Activated CD4-positive, CD25-positive, alpha-beta regulatory T cell treated with anti-CD3 and anti-CD28 coated beads, Interleukin-2, amount 50 U/mL, for 72 hours (primary cell): ENCODE measurements at places on chromosomes 3 and 15.

DNA sequence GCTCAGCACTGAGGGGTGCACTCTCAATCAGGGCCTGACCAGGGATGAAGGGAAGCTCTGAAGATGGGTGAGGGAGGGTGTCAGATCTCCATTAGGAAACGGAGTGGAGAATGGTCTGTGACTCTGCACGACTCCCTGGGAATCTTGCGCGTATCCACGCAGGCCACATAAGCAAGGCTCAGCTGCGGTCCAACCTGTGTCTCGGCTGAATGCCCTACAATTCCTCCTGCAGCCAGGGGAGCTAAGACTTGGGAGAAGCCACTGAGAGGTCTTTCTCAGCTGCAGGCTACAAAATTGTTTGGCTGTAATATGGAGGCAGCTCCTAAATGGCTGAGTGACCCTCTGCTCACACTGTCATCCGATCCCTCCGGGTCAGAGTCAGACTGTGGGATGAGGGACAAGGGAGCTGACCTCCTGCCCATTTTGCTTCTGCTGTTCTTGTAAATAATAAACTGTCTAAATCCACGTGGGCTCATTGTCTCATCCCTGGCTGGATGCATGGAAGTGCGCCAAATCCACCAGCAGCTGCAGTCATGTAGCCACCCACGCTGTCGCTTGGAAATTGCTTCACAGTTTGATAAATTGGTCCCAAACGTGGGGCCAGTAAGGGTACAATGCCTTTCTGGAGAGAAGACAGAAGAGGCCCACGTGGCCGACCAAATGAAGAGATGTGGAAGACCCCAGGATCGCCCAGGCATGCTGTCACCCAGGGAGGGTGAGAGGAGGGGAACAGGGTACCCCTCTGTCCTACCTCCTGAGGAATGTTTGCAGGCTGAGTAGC is 30.5 kb downstream of the ALS2CL start:
- DNase-seq, result no peak

- no peak for DNase-seq
Observed at GRCh38 chr3:62065985-62066693, 307.2 kb downstream of the FEZF2 start.

DNA sequence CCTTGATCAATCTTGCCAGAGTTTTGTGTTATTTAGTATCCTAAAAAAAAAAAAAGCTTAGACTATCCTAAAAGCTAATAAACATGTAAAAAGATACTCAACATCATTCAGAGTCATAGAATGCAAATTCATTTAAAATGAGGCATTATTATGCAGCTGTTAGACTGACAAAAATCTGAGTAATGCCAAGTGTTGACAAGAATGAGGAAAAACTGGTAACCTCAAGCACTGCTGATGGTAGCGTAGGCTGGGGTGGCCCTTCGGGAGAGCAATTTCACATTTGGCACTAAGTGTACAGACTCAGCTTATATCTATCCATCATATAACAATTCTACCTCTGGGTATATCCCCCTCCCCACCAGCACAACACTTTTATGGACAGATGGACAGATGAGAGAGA is 280.4 kb downstream of the RAP2B start:
- DNase-seq, result no peak

DNA sequence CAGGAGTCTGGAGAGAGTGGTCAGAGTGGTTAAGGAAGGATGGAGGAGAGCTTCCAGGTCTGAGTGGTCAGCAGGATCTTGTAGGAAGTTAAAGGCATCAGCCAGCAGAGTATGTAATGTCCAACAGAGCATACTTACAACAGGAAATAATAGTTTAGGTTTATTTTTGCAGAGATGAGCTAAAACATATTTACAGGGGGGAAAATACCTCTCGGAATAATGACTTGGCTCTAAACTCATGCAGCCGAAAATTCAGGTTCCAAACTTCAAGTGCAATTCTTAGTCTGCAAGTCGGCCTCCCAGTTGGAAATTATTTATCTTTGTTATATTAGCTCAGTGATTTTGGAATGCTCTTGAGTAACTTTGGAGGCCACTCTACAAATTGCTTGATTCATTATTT is 385.0 kb upstream of the C2CD4B start:
- no peak for DNase-seq

DNA sequence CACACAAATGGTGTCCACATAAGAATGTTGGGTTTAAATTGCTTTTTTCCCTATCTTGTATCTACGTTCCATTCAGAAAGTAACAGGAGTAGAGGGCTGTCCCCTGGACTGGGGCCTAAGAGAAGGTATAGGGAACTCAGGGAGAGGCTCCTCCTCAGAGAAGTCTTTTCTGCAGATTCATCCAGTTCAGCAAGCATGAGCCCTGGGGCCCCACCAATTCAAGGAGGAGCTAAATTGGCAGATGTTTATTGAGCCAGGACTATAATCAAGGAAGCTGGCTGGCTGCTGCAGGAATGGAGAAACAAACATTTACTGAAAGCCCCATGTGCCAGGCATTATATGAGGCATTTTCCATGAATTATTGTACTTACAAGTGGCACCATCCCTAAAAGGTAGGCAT is 22.1 kb upstream of the LARS2 start:
- DNase-seq, result no peak

- DNase-seq, result peak; percentile 22
Observed at GRCh38 chr15:88645171-88646087, 6.6 kb downstream of the ISG20 start.

GRCh38 chr3:176663387-176663786 is 533.9 kb downstream of the TBL1XR1 start:
- no peak for DNase-seq

- DNase-seq, result no peak
Observed at GRCh38 chr3:133561679-133562078, 11.8 kb upstream of the CDV3 start.

DNA sequence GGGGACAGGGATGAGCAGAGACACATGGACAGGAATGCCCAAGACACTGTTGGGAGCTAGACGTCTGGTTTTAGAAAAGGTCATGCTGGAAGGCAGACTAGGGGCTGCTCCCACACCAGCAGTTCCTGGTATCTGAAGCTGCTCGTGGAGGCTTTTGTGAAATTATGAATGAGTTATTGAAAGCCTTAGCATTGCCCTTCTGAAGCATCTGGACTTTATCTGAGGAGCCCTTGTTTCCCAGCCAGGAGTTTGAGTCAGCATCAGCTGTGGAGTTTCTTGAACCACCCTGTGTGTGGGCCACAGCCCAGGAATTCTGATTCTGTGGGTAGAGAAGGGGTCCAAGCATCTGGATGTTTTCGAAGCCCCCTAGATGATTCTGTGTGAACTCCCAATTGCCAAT is 258.7 kb downstream of the SLCO3A1 start:
- no peak for DNase-seq

DNA sequence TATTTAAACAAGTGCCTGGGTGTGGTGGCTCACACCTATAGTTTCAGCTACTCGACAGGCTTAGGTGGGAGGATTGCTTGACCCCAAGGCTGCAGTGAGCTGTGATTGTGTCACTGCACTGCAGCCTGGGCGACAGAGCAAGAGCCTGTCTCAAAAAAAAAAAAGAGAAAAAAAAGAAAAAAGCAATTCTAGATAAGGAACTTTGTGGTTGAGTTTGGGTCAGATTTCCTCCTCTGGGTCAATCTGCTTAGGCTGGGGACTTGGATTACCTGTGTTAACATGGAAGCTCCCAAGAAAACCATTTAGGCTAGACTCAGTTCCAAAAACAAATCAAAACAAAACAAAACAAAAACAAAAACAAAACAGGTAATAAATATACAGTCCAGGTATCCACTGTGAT is 50.0 kb downstream of the ITPR1 start:
- DNase-seq, result no peak

DNA sequence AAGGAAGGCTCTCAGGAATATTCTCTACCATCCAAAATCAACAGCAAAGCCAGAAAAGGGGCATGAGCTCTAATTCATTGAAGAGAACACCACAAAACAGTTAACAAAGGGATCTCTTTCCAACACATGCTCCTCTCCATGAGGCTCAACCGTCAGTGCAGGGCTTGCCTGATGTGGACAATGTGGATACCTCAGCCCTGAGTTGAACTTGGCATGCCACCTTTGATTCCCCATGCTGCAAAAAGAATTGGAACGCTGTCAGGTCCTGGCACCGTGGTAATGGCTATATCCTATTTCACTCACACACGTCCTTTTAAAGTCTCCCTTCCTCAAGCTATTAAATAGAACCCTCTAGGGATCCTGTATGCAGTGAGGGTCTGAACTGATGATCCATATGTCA is 30.7 kb upstream of the IP6K2 start:
- DNase-seq, result no peak

- no peak for DNase-seq
Observed at GRCh38 chr15:62940755-62941361, 101.7 kb upstream of the TPM1 start.

DNA sequence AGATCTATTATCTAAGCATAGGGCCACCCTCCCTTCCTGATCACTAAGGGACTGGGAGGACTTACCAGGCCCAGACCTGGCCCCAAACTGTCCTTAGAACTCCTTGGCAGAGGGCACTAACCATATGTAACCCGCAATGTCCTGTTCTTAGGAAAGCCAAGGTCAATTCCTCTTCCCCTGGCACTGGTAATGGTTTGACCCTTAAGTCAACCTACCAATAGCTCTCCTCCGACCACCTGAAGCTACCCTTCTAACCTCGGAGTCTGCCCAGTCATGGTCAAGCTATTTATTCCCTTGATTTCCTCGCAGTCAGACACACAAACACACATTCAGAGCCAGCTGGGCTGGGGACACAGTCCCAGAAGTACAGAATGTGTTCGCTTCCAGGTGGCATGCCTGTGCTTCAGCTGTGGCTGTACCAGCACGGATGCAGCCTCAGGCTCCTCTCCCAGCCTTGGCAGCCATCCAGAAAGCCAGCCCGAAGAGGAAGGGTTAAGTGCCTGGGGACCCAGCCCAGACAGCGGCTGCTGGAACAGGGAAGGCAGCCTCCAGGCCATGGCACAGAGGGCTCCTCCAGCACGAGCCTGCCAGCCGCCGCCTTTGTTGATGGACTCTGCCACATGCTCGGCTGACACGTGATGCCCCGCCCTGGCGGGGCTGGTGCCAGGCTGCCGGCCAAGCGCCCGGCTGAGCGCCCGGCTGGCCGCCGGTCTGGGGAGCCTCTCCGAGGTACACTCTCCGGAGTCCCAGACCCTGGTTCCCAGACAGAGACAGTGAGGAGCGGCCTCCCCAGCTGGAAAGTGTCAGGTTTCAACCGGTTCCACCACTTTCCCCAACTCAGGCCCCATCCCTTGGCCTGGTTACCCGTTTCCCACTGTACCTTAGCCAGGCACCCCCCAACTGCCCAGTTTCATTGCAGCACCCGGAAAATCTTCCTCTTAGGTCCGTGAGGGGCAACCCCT is 5.5 kb downstream of the BMF start:
- DNase-seq, result no peak

DNA sequence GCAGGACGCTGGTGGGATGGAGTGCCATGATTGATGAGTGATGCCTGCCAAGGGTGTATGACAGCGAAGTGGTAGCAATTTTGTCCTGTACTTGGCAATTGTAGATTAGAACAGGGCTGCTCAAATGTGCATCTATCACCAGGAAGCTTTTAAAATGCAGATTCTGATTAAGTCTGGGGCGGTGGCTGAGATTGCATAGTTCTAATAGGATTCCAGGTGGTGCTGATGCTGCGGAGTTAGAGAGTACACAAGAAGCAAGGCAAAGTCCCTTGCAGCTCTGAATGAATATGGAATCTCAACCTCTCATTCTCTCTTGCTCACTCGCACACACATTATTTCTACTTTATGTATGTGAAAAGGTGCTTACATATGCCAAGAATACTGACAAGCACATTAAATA is 670.4 kb downstream of the FHIT start:
- no peak for DNase-seq

DNA sequence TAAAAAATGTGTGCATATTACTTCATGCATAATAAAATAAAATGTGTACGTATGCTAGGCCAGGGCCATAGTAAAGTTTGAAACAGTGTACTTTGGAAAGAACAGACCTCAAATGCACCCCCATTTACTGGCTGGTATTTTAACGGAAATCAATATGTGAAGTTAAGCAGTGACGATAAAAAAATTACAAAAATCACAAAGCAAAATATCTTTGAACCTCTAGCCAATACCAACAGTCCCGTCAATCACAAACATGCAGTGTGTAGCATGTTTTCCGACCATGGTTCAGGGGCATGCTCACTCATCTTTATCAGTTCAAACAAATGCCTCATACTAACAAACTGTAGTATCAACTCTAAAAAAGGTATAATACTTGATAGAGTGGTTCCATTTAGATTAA is 121.1 kb downstream of the TJP1 start:
- no peak for DNase-seq

DNA sequence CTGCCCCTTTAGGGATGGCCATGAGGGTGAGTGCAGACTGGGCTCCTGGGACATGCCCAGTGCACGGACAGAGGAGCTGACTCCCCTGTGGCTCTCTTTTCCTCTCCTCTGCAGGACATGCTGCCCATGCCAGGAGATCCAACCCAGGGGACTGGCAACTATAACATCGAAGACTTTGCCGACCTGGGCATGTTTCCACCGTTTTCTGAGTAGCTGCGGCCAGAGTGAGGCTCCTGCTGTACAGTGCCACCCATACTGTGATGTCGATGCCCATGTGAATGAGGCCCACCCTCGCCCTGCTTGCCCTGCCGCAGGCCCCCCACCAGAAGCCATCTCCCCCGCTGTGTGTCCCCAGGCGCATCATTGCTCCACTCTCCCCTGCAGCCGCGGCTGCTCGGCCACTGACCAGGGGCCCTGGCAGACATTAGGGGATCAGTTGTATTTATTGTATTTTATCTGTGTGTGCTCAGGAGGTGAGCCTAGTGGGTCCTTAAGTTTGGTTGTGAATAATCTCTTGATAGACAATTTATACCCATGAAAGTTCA is 101.6 kb upstream of the ABHD17C start:
- no peak for DNase-seq

DNA sequence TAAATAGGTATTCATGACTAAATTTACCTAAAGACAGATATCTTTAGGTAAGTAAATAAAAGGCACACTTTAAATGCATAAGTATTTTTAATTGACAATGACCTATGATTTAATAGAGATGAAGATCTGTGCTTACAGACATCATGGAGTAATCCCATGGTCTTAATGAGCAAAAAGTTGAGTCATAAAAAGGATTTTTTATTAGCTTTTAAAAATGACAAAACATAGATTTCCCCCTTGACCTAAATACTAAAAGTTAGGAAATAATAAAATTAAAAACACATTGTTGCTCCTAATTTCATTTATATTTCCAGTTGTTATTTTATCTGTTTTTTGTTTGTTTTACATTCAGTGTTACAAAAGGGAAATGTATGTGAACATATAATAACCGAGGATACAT is 1005.7 kb downstream of the ROBO1 start:
- no peak for DNase-seq
